DMS79 (cell line): ENCODE measurements at places on chromosomes 12 and 14.
A peak's percentile ranks its signal among the peaks of the same experiment; 100 is the strongest.

- DNase-seq, result no peak
These were observed 20.4 kb downstream of the BATF start for GRCh38 chr14:75542588-75543091.

GRCh38 chr12:130639476-130640424, 76.3 kb downstream of the RIMBP2 start:
- DNase-seq, result no peak

DNA sequence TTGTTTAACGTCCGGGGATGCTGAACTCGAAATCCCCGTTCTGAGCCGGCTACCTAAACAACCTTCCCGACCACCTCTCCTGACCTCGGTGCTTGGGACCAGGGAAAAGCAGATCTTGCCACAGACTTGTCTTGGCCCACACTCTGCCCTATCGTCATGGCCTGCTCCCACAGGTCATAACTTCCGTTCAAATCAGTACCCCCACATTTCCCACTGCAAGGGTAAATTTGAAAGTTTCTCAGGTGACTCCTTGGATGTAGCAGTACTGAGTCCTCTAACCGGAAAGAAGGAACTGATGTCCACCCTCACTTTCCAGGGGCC, 612 bp upstream of the RBM23 start:
- no peak for DNase-seq

GRCh38 chr12:124545508-124546418, 21.6 kb downstream of the NCOR2 start:
- no peak for DNase-seq

DNA sequence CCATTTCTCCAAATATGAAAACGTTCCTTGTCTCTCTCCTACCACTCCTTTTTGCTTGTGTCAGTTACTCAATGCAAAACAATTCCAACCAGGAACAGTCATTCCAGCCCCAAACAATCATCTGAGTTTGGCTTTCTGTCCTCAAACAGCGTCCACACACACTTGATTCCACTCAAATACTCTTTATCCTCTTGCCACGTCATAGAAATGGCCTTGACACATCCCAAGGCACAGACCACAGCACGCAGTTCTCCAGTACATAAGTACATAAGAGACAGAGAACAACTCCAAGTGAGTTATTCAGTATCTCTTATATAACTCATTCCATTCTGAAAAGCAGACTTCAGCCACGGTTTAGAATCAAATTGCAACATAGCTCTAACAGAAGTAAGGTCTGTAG, 299.2 kb downstream of the RPS29 start:
- DNase-seq, result no peak

GRCh38 chr12:7354529-7354928, 50.7 kb downstream of the ACSM4 start:
- DNase-seq, result no peak

DNA sequence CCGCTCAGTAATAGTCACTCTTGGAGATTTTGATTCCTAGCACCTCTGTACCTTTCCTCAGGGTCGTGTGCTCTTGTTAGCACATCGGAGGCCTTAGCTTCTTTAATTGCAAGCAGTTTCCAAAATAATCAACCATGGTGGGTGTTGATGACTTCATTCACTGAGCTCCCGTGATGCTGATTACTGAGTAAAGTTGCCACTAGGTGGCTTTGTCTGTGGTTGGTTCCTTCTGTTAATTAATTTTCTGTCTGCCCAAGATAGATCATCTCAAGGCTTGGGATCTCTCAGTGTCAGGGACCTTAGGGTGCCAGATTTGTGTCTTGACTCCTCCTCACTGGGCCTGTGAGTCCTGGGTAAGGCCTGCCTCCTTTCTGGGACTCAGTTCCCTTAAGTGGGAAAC, 54.3 kb downstream of the PTPN11 start:
- DNase-seq, result no peak

- DNase-seq, result no peak
These were observed 12.7 kb upstream of the OAS2 start for GRCh38 chr12:112965643-112966042.

DNA sequence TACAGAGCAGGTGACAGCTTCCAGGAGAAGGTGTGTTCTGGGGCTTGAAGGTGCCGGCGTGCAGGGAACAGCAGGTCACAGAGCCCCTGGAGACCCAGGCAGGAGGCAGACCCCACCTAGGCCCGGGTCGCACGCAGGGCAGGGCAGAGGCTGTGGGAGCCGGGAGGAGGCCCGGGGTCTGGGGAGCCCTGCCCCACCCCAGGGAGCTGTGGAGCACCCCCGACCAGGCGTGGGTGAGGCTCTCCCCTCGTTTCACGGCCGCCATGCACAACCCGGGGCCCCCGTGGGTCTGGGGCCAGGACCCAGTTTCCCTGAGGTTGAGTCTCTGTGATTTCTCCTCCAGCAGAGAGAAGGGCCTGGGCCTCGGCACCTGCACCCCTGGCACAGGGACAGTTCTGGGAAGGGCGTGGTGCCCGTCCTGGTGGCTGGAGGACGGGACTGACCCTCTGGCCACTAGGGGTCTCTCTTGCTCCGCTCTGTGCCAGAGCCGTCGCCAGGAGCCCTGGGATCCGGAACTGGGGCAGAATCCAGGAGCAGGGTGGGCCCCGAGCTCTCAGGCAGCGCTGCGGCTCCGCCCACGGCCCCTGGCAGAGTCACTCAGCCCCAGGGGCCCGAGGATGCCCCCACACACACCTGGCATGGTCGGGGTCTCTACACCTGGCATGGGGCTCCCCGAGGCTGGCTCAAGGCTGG, 75.2 kb upstream of the FBRSL1 start:
- peak; percentile 64 for DNase-seq

GRCh38 chr14:57957441-57957840, 91.5 kb upstream of the SLC35F4 start:
- DNase-seq, result no peak

DNA sequence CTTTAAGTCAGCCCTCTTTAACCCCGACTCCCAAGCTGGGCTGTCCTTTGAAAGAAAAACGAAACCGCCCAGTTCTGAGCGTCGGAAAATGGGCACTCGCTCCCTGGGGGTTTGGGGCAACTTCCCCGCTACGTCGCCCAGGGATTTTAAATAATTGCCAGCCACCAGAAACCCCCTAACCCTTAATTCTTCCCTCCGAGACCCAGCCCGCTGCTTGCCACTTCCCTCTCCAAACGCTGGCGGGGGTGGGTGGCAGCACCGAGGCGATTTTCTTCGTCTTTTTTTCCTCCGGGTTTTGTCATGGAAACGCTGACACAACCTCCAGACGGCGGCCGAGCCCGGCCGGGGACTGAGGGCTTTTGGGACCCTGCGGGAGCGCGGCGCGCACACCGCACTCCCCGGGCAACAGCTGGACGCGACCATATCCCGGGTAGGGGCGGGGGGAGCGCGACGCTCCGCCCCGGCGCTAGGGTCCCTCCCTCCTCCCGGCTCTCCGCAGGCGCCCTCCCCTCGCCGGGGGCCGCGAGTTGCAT, at the start of gene CHST11:
Gene CHST11 (plus strand): TSS at position 532 of the 533 bp plus-strand sequence.
- peak; percentile 74 for DNase-seq

DNA sequence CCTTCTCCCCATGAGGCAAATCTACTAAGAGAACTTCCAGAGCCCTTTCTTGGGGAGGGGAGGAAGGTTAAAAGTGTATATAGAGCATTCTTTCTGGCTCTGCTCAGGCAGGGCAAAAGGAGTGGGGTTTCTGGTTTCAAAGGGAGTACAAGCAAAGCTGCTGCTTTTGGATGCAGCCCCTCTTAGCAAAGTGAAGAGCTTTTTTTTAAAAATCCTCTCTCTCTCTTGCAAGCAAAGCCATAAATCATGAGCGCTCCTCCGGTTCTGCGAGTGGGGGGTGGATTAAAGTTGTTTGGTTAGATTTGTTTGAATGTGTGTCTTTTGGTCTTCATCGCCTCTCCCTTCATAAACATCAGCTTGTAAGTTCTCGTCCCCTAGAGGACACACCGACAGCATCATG, 546.6 kb upstream of the TBX3 start:
- DNase-seq, result no peak

GRCh38 chr14:89303456-89304435, 113.3 kb downstream of the FOXN3 start:
- peak; percentile 97 for DNase-seq

DNA sequence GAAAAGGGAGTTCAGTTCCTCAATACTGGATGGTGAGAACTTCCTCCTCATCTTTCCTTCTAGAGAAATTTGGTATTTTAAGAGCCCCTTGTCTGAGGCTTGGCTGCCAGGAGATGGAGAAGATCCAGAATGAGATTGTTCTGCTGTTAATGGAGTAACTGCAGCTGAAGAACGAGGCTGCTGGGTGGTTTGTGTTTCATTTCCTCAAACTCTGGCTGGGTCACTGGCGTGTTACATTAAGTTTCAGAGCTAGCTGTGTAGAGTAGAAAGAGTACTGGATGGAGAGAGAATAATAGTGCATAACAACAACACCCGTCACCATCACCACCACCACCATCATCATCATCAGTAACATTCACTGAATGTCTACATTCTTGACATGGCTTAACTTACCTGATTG, 325.0 kb upstream of the TBX3 start:
- DNase-seq, result no peak

DNA sequence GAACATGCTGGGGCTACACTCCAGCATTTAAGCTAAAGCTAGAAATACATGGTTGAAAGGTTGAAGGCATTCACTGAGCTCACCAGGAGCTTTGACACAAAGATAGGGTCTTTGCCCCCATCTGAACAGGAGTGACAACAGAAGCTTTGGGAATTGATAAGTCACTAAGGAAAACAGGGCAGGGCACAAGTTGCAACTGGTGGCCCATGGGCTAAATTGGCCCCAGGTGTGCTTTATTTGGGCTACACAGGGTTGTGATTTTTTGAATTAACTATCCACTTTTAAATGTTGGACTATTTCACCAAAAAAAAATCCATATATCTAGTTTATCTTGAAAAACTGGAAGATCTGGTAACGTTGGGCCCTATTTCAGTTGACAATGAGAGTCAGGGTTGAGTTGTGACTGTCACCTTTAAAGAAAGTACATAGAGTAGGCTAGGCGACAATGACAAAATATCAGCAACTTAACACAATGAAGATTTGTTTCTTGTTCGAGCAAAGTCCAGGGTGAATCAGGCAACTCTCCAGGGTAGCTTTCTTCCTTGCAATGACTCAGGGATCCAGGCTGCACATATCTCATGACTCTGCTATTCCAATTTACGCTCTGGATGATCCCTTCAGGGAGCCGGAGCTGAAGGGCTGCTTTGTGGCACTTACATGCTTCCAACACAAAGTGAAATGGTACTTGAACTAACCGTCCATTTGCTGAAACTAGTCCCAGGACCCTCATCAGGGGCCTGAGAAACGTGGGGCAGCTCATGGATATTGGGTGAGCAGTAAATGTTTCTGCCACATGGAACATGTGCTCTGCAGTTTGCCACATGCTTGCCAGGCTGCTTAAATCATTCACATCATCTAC, 13.3 kb upstream of the EIF4B start:
- no peak for DNase-seq

- DNase-seq, result no peak
These were observed 86.2 kb downstream of the IGF1 start for GRCh38 chr12:102394200-102394599.

GRCh38 chr12:29901585-29901984, 117.8 kb upstream of the TMTC1 start:
- no peak for DNase-seq

GRCh38 chr14:105999361-106000028, 473.1 kb downstream of the TMEM121 start:
- DNase-seq, result no peak

- DNase-seq, result peak; percentile 97
These were observed at the start of gene DUSP6 for GRCh38 chr12:89352492-89353187. Gene DUSP6, minus strand, starts transcription at chr12:89352501. Its CDS starts 462 bp downstream, at chr12:89352039.

DNA sequence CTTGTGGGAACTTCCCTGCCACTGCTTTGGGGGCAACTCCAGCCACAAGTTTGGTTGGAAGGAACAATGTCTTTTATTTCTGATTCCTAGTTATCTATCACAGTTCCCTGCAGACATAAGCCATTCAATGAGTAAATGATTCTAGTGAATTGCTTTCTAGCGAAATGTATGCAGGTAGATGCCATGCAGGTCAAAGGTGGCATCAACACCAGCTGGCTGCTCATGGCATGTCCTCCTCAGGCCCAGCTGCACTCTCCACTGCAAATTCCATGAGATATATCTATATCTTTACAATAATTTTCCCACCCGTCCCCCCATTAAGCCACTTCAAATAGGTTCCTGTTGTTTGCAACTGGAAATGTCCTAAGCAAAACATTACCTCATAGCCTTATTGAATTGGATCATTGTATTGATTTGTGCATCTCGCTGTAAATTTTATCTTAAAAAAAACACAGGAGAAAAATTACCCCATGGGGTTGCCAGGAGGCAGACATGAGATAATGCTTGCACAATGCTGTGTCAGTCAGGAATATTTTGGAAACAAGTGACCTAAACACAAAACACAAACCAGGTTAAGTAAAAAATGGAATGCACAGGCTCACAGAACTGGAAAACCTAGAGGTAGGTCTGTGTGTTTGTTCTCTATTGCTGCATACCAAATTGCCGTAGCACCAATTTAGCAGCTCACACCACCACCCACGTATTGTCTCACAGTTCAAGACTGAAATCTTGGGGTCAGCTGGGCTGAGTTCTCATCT, 32.8 kb upstream of the TXNRD1 start:
- no peak for DNase-seq

DNA sequence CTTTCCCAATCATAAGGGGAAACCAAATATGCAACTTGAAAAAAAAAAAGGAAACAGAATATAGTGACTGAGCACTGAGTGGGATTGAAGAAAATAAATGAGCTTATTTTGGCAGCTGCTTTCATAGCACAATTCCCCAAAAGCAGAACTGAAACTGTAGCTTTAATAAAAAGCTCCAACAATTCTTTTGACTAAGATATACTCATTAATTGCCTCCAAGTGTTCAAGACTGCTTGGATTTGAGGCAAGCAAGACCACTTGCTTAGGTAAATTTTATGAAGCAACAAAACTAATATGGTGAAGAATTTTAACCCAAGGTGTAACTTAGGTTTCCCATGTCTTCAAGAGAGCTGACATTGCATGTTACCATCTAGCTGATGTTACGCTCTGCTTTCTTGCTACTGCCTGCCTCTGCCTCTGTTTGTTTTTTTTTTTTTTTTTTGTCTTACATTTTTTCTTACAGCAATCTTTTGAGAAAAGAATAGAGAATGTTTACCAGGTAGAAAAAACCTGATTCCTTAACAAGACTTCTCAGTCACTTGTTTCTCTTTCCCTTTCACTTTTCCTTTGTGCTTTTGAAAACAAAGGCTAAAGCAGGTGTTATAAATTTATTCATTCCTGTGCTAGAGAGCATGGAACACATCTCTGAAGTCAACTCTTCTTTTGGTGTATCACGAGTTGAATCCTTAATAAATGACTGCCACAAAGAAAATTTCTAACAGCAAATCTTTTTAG, 134.4 kb downstream of the BCAT1 start:
- DNase-seq, result no peak
